ENCODE measurements at places on chromosomes 11 and 22.

DNA sequence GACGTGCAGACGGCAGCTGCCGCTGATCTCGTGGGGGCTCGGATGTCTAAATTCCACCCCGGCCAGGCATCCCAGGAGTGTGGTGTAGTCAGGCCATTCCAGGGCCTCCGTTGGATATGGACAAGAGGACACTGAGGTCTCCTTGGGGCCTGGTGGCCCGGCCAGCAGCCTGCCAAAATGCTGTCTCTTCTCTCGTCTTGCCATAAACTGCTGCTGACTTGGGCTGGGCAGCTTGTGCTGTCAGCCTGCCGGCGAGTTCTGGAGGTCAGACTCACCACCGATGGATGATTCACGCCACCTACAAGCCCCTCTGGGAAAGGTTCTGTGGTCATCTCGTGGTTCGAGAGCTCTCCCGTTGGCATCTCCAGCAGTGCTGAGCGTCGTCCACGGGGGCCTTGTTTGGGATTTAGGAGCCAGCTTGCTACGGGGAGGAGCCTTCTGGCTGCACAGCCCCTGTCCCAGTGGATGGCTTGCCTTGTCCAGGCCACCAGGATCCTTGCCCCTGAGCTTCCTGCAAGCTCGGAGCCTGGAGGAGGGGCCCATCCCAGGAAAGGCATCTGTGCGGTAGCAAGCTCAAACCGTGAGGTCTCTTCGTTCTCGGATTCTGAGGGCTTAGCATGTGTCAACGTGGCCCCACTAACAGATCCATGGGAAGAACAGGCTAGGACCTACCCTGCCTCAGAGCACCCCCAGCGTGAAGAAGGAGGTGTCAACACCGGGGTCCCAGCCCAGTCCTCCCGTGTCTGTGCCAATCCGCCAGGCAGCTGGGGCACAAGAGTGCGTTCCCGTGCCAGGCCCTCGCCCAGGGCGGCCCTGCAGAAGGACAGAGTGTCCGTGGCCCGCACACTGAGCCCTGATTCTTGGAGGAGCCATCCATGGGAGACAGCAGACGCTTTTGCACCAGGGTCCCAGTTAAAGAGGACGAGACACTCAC, 1114.1 kb downstream of the BRD1 start:
- no peak for DNase-seq

DNA sequence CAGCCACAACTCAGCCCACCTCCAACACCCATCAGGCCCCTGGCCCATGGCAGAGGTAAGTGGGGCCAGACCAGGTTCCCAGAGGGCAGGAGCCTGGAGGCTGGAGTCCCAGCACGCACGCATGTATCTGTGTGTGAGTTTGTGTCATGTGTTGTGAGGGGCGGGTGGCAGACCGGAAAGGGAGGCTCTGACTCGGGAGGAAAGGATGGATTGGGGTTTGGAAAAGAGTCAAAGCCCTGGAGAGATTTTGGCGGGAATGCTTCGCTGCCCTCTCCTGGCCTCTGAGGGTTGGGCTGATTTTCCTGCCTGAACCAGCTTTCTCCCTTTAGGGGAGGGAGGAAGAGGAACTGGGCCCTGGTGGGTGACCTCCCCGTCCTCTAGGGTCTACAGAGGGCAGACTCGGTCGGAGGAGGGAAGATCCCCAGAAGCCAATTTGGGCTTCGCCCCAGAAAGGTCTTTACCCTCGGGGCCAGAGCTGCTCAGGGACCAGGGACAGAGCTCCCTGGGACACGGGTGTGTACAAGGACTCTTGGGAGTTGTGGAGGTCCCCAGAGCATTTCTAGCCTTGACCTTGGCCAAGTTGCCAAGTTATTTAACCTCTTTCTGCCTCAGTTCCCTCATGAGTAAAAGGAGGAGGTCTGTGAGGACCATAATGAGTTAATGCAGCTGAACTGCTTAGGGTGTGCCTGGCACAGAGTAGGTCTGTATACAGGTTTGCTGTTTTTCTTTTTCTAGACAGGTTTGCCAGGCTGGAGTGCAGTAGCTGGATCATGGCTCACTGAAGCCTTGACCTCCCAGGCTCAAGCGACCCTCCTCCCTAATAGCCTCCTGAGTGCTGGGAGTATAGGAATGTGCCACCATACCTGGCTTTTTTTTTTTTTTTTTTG, 6.9 kb downstream of the C11orf68 start:
- peak; percentile 50 for DNase-seq

DNA sequence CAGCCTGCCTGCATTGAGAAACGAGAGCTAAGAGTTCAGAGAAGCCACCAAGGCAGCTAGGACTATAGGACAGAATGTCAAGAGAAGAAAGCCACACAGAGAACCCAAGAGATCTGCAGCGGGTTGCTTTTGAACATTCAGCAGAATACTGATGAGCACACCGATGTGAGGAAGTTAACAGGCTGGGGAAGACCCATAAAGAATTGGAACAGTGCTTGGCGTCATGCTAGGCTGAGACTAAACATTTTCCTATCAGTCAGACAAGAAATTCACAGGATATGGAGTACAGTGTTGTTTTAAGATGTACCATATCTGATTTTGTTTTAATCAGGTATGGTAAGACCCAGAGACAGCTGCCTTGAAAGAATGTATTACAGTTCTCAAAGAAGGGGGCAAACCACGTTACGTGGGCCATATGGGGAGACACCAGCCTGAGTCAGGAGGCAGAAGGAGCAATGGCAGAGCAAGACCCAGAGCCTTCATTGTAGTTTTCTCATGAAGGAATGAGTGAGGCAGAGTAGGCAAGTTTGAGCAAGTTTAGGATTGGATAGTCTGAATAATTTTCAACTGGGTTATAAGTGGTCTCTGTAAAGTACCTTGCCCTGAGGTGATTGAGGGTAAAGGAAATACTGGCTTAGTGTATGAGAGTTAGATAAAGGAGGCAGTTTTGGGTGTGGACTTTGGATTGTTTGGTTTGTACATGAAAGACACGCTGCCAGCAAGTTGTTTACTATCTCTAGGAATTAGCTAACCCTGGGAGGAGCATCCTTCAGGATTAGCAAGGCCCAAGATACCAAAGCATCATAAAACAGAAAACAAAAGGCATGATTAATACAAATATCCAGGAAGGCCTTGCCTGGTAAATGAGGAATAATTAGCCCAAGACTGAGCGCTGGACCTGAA, 14.3 kb downstream of the LRRC75B start:
- DNase-seq, result no peak

DNA sequence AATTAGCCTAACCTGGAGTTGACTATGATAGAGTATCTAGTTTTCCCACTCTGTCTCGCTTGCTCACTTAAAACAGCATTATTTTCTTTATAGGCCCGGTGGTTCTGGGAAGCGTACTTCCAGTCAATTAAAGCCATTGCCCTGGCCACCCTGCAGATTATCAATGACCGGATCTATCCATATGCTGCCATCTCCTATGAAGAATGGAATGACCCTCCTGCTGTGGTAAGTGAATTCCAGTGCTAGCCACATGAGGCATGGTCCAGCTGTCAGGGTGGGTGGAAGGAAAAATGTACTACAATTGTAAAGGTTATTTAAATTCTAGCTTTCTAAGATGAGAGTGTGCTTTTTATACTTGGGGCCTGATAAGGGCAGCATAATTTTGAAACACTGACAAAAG, 76.0 kb downstream of the EXT2 start:
- no peak for DNase-seq

GRCh38 chr11:58575377-58576020, at the start of gene LPXN:
Gene LPXN (minus strand): TSS chr11:58575856. CDS start chr11:58575772, 84 bp downstream.
- DNase-seq, result no peak

DNA sequence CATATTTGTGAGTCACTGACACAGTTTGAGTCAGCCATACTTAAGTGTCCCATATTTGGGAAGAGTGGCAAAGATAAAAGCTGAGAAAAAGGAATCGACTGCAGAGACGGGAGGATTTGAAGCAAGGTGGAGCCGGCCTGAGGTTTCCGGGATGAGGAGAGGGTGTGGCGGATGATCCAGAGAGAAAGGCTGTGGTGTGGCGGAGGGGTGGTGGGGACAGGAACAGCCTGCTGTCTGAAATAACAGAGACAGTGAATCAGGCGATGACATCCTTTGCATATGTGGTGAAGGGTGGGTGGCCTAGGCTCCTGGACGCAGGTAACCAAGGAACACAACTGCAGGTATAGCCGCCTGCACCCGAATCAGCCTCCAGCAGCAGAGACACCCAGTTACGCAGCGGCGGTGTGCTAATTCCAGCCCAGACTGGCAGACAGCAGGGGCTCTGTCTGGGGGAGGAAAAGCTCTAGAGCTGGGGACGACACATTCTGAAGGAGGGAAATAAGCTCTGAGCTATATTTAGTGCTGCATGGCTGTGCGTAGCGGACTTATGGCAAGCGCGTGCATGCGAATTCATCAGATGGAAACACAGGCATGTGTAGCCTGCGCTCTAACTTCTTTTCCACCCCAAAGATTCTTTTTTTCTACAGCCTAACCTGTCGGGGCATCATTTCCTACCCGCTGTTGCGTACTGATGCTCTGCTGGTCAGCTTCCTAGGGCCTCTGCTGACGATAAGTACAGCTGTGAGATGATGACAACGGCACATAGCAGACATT, 62.7 kb upstream of the BARX2 start:
- DNase-seq, result no peak

GRCh38 chr11:28231475-28231874, 123.3 kb downstream of the METTL15 start:
- no peak for DNase-seq

Measured in left ventricle myocardium superior (tissue), 1 donor.